ENCODE measurements at places on chromosomes 12 and 14.

DNA sequence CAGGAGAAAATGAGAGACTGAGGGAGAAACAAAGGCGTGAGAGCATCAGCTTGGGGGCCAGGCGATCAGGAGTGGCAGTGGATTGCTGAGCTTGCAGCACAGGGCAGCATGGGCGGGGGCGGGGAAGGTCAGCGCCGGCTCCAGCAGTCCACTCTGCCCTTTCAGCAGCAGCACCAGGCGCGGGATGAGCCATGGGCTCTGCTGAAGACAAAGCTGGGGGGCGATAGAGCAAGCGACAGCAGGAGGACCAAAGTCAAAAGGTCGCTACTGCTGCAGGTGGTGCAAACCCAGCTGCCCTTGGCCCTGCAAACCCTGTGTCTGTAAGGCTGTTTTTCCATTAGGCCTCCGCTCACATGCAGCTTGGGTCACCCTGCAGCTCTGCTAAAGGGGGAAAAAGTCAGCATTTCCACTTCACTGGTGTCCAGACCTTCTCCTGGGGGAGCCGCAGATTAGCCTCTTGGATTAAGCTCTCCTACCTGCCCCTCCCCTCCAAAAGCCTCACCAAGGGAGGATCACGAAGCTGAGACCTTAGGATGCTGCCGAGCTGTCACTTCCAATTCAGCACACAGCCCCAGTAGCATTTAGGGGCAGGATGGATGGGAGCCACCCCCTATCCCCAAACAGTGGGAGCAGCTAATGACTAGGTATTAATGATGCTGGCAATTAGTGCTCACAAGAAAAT lies 204.8 kb downstream of the DPF3 start:
- DNase-seq: no peak

GRCh38 chr12:100661300-100661951 lies 87.9 kb downstream of the GAS2L3 start:
- DNase-seq: no peak

- no peak for DNase-seq
These were observed 391.9 kb downstream of the GALC start for GRCh38 chr14:87601036-87601435.

DNA sequence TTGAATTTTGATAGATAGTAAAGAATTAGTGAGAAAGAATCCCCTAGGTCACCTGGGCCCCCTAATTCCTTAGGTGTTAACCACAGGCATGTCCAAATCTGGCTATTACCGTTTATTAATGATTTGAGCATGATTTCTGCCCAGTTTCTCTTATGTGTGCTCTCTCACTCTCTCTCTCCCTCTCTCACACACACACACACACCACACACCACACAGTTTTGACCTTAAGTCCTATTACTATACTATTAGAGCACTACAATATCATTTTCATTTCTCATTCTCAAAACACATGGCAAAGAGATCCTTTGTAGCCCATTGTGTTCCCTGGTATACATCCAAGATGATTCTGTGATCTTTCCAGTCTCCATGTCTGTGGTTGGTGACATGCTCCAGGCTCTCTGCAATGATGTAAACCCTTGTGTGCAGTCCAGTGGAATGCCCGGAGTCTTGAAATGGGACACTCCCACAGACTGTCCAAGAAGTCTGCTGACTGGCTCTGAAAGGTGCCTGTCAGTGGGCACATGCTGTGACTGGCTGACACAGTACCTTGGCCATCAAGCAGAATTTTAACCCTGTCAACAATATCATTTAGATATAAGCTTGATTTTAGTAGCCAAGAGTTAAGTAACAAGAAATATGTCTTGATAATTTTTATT lies 96.2 kb downstream of the FIGNL2 start:
- peak; percentile 50 for DNase-seq

GRCh38 chr12:123478762-123479161 lies 20.8 kb downstream of the SNRNP35 start:
- peak; percentile 61 for DNase-seq

- DNase-seq: no peak
These were observed 50.3 kb upstream of the SRSF5 start for GRCh38 chr14:69716478-69717187.

DNA sequence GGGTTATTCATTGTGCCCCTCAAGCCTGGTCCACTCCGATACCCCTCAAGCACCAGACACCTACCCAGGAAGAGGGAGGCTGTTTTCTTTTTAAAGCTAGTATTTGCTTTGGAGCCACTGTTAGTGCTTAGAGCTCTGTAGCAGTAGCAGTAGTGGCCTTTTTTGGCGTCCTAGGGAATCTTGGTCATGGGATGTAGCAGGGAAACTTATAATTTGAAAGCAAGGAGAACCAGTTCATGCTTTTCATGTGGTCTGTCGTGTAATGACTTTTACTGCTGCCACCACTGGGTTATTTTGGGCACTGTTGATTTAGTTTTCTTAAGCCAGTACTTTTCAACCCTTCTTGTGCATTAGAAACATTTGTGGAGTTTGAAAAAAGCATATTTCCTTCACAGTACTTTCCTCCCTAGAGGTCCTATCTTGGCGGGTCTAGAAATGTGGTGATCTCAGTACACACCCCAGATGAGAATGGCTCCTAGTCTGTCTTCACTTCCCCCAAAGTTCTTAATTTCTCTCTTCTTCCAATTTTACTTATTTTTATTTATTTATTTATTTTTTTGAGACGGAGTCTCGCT lies 49.7 kb downstream of the MARK3 start:
- DNase-seq: no peak

DNA sequence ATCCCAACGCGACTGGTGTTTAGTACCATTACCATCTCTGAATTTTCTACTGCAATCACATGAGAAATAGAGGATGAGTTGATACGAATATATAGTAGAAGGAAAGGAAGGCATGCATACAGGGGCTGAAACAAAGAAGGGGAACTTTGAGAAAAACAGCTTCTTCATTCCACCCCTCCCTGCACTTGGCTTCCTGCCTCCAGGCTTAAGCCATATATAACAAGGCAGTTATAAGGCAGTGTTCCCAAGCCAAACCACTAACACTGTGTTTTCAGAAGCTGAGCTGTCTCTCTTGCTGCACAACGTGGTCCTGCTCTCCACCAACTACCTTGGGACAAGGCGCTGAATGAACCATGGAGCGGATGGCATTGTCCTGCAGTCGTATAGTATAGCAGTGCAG lies 11.0 kb downstream of the LETMD1 start:
- no peak for DNase-seq

DNA sequence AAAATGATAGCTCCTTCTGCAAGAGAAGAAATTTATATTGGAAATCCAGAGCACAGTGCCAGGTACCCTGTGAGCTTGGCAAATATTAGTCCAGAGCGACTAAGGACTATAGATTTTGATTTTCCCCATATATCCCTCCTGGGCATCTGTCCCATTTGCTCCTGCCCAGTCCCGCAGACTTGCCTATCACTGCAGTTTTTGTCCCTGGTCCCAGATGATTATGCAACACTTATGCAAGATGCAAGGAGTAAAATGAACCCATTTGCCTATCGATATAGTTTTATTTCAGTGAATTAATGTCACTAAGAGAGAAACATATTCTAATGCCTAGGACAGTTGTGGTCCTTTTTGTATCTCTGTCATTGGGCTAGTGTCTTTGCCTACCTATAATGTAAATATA lies 215.9 kb upstream of the BMP4 start:
- no peak for DNase-seq

DNA sequence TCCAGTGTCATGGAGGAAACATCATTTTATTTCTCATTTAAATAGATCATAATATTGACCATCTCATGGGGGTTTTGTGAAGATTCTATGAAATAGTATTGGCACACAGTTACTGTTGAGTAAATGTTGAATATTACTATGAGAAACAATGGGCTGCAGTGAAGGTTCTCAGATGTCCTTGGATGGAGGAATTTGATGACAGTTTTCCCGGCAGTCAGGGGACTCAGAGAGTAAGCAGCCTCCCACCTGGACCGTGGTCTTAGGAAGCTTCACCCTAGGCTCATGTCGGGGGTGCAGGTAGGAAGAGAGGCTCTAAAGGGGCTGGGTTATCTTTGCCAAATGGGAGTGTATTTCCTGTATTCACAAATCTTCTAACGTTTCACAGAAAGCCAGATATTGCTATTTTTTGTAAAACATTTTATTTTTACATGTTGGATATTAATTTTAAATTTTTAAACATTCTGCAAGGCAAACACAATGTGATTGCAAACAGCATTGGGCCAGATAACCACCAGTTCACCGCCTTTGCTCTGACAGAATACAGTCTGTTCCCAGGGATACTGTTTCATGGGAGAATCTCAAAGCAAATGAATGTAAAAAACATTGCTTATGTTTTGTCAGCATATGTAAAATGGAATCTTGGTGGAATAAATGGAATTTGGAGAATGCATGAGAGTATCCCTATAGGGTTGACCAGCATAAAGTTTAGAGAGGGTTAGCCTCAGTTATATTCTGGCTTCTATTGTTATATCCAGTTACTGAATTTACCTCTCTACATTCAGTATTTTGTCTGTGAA lies 380.8 kb upstream of the TMEM132C start:
- DNase-seq: no peak

DNA sequence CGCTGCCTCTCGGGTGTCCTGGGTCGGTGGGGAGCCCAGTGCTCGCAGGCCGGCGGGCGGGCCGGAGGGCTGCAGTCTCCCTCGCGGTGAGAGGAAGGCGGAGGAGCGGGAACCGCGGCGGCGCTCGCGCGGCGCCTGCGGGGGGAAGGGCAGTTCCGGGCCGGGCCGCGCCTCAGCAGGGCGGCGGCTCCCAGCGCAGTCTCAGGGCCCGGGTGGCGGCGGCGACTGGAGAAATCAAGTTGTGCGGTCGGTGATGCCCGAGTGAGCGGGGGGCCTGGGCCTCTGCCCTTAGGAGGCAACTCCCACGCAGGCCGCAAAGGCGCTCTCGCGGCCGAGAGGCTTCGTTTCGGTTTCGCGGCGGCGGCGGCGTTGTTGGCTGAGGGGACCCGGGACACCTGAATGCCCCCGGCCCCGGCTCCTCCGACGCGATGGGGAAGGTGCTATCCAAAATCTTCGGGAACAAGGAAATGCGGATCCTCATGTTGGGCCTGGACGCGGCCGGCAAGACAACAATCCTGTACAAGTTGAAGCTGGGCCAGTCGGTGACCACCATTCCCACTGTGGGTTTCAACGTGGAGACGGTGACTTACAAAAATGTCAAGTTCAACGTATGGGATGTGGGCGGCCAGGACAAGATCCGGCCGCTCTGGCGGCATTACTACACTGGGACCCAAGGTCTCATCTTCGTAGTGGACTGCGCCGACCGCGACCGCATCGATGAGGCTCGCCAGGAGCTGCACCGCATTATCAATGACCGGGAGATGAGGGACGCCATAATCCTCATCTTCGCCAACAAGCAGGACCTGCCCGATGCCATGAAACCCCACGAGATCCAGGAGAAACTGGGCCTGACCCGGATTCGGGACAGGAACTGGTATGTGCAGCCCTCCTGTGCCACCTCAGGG lies 679 bp downstream of the ARF6 start:
- DNase-seq: peak; percentile 48

- DNase-seq: no peak
These were observed 146.1 kb upstream of the LRIG3 start for GRCh38 chr12:59066445-59066844.

- DNase-seq: no peak
These were observed 82.5 kb downstream of the SLC4A8 start for GRCh38 chr12:51507178-51507577.

DNA sequence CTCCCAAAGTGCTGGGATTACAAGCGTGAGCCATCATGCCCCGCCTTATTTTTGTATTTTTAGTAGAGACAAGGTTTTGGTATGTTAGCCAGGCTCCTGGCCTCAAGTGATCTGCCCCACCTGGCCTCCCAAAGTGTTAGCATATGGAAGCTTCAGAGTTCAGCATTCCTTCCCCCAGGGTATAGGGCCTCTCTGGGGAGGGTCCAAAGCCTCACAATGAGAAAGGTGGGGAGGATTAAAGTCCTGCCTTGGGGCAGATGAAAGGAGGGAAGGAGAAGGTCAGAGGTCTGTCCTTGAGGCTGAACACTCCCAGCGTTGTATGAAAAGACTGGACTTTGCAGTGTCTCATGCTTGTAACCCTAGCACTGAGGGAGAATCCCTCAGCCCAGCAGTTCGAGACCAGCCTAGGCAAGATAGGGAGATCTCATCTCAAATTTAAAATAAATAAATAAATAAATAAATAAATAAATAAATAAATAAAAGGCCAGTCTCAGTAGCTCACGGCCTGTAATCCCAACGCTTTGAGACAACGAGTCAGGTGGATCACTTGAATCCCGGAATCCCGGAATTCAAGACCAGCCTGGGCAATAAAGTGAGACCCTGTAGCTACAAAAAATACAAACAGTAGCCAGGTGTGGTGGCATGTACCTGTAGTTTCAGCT lies 22.0 kb upstream of the RCOR1 start:
- no peak for DNase-seq

GRCh38 chr14:34966413-34966812 lies 16.4 kb upstream of the SRP54 start:
- no peak for DNase-seq

- DNase-seq: no peak
These were observed 18.6 kb upstream of the TEAD4 start for GRCh38 chr12:2940564-2940963.

DNA sequence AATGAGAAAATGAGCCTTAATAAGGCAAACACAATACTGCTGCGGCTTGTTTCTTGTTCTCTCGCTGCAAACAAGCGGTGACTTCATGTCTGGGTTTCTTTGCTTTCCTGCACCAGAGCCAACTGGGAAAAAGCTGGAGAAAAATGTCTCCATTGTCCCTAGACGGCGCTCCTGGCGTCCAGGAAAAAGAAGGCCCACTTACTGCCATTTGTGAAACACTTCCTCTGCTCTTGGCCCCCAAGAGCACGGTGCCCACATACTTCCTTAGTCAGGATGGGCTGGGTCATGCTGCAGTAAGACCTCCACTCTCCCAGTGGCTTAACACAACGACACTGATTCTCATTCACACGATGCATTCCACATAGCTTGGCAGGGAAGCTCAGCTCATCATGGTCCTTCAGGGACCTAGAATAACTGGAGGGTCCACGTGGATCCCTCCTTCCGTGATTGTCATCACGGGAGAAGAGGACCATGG lies 86.0 kb upstream of the BCL11B start:
- no peak for DNase-seq

DNA sequence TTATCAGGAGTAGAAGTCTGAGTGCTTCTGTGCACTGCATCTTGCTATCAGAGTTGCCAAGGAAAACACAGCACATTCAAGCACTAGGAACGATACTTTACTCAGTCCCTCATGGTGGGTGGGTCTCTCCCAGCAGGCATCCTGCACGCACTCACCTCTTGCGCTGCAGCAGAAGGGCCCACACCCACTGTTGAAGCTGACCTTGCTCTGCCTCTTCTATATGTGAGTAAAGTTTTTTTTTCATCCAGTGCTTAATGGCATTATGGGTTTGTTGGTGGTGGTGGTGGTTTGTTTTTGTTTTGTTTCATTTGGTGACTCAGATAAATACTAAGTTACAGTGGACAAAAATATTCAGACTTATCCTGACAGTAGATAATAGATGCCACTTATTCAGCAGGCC lies 348.5 kb downstream of the EGLN3 start:
- DNase-seq: no peak

GRCh38 chr12:105341010-105341409 lies 10.5 kb downstream of the C12orf75 start:
- no peak for DNase-seq
